Stimulated activated CD4-positive, alpha-beta T cell treated with anti-CD3 and anti-CD28 coated beads, Interleukin-1b, Interleukin-23, amount 100 ng/mL, for 1 hour (primary cell): ENCODE measurements at places on chromosomes 5 and 9.

- no peak for DNase-seq
These were observed 216.2 kb upstream of the IER5L start for GRCh38 chr9:129394061-129394885.

DNA sequence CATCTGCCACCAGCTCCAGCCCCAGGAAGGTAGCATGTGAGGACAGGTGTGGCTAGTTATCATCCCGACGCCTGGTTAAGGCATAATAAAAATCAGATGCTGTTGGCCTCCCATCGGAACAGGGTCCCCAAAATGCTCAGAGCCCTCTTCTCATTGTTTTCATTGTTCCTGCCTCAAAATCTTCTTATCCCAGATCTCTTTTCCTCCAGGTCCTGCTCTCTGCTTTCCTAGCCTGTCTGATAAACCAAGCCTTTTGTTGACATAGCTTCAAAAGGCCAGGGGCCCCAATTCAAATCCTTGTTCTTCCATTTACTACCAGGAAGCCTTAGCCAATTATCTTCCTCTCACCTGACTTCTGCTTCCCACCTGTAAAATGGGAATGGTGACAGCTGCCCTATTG is 130.1 kb upstream of the ADRA1B start:
- no peak for DNase-seq

DNA sequence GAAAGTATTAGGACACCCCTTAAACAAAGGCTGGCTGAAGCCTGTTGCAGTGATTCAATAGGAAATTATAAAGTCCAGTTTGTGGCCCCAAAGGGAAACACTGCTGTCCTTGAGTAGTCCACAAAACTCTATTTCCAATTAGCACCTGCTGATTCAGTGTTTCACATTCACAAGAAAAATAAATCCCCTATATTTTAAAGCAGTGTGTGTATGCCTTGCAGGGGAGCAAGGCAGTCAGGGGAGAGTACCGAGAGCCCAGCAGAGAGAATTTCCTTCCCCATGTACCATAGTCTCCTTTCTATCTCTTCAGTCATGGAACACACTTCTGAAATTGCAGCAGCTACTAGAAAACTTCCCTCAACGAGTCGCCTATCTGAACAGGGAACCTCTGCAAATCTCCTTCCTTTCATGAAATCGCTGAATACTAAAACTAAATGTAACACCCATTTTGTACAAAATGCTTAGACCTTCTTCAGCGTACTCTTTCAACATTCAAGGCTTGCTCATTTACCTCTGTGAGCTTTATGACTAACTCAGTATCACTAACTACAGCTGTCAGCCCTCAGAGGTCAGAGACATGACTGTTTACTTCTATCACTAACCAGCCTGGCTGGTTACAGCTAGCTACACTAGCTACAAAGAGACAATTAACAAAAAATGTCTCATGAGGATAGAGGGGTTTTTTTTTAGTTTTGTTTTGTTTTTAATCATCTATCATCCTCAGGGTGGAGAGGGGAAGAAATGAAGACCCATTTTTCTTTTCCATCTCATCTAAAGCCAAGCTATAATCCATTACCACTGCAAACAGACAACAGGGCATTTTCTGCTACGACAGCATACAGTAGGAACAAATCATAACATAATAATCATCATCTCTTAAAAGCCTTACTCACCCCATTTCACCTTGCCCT is 188.7 kb downstream of the EBF1 start:
- no peak for DNase-seq

DNA sequence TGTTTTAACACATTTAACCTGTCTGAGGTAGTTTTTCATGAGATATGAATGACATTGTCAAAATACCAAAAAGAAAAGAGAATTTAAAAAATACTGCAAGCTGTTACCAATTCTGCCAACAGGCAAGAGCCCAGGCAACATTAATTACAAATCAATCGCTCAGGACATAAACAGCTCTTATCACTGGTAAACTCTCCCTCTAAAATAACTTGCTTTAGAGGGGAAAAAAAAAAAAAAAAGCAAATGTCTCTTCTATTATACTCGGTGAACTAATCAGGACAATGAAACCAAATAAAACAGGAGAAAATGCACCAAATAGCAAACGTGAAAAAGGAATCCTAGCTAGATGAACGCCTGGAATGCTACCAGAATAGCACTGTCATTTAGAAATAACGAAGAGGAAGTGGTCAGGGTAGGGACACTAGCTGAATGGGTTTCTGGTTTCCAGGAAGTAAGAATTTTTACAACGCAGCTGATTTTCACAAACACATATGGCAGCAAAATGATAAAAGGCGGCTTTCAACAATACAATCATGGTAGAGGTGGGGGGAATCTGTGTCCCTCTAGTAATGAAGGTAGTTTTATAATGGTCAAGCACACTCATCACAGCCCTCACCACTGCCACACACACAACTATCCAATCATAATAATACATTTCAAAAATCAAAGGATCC is 94.9 kb downstream of the DENND1A start:
- no peak for DNase-seq

DNA sequence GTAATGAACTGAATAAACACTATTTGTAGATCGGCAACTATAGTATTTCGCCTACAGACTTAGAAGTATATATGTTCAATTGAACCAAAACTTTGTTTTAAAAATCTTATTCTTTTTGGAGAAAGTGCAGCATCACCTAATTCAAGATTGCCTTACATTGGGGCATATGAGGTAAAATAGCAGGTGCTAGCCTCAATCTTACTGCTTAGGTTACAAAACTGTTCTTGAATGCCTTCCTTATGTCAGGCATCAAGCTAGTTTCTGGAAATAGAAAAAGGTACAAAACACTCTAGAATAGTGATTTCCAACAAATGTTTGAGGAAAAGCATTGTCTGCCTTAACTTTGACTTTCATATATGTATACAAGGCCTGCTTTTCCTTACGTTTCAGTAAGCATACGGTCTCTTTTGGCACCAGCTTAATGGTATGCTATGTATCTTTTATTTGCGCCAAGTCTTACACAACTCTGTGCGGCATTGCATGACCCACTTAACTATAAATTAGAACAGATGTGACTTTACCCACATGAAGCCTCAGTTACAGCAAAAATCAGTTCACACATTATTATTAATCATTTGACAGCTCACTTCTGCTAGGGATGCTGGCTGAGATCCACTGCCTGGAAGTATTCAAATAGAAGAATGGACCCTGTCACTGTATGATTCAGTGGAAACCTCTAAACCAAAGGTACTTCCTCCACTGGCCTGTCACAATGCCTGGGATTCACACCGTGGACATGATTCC is 174.1 kb downstream of the PRELID2 start:
- no peak for DNase-seq

DNA sequence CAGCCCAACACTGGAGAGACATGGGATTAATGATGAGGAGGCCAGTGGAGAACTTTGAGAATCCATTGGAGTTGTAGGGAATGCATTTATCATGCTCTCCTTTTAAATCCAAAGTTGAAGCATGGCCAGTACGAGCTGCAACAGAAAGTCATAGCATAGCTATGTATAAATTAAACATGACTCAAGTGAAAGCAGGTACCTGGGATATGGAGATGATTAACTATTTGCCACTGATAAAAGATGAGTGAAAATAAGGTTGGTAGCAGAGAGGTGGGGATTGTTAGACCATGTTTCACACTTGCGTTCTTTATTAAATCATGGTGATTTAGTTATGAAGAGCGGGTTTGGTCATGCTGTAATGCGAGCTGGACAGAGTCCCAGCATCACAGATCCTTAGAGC is 189.6 kb downstream of the ARHGEF28 start:
- DNase-seq = no peak

GRCh38 chr5:128414469-128414868 is 123.6 kb downstream of the FBN2 start:
- DNase-seq = no peak

- no peak for DNase-seq
These were observed 4.4 kb downstream of the CRB2 start for GRCh38 chr9:123360161-123361085.

DNA sequence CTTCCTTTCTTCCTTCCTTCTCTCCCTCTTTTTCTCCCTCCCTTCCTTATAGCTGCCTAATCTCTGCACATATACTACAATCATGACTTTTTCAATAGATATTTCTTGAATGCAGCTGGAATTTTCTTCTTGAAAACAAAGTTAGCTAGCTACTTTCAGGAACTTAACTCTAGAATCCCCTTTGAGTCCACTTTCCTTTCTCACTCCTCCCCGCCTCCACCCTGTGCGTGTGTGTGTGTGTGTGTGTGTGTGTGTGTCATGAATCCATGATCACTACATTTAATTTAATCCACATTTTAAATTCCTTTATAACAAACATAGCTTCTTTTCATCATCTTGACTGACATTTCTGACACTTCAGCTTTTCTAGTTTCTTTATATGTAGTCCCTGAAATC is 167.5 kb upstream of the KLF9 start:
- no peak for DNase-seq

- no peak for DNase-seq
These were observed 282.9 kb downstream of the NFIB start for GRCh38 chr9:14031060-14031414.

DNA sequence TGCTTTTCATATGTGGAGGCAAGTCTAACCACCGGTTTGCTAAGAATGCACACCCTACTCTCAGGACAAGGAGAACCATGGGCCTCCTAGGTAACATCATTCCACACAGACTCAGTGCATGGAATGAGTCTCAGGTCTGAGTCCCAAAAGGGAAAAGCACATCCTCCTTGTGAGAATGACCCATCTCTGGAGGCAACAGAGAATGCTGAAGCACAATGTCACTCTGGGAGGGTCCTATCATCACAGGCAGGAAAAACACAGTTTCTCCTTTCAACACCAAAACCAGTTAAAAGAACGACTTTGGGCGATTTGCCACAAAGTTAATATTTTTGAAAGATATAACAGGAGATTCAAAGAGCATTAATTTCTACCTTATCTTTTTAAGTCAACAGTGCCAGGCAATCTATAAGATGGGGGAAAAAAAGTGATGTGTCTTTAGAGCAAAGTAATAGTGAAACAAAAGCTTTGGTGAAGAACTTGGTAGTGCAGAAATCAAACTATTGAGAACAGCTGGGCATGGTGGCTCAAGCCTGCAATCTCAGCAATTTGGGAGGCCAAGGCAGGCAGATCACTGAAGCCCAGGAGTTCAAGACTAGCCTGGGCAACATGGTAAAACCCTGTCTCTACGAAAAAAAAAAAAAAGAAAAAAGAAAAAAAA is 97.3 kb downstream of the OXCT1 start:
- DNase-seq = no peak

GRCh38 chr9:128696923-128697707 is 5.2 kb upstream of the PKN3 start:
- no peak for DNase-seq

GRCh38 chr5:125011014-125011413 is 264.6 kb upstream of the ZNF608 start:
- no peak for DNase-seq

DNA sequence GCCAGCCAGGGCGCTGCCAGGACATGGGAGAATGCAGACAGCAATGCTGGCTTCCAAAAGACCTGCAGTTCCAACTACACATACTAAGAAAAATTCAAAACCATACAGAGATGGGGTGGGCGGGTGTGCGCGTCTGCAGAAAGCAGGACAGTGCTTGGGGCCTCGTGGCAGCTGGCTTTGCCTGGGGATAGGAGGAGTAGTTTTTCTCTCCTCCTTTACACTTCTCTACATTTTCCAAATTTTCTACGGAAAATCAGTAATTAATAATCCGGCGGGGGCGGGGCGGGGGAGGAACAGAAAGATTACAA is 43.6 kb upstream of the SARDH start:
- no peak for DNase-seq

DNA sequence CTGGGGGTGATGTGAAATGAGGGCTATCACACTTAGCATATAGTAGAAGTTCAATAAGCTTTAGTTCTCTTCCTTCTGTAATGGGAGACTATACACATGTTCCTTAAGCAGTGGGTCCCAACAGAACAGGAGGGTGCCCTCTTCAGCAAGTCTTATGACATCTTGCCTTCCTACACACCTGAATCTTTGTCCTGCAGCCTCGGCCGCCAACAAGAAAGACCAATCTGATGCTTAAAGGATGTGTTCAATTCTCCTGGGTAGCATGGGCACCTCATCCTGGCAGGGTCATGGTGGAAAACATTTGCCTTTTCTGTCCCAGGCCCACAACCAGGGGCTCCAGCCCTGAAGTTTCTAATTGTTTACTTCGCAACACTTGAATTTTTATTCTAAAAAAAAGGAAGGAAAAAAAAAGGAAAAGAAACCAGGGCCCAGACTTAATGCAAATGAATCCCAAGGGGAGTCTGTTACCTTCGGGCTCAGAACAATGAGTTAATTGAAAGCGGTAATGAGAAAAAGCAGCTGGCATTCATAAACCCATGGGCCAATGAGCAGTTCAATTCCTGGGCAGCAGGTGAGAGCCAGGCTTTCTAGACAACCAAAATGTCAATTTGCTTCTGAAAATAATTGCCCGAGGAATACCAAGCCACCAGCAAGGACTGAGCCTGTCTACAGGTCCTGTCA is 26.2 kb upstream of the SMAD5 start:
- DNase-seq = no peak

GRCh38 chr5:30968971-30969370 is 224.5 kb upstream of the CDH6 start:
- no peak for DNase-seq

DNA sequence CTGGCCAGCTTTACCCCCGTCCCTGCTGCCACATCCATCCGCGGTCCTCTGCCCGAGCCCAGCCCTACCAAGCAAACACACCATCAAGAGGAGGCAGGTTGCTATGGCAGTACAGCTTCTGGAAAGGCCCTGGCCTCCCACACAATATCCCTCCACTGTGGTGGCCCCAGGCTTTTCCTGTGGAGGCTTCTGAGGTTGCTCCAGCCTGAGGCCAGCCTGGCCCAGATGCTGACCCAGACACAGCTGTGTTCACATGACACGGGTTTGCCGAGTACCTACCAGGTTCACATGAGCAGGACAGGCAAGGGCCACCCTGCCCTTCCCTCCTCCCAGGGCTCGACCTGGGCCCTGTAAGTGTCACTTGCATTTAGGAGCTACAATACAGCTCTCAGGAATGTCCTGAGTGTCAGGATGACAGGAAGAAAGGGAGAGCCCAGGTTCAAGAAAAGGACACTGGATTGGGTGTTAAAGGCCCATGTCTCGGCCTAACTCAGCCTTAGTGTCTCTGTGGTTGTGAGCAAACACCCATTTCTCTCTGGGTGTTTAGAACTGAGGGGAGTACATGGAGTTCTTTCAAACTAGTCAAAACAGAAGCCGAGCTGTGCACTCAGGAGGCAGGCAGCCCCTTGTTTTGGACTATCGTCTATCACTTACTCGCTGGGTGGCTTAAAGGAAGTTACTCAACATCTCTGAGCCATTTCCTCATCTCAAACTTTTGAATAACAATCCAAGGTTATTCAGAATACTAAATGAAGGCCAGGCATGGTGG is 40.2 kb downstream of the NAIF1 start:
- no peak for DNase-seq

DNA sequence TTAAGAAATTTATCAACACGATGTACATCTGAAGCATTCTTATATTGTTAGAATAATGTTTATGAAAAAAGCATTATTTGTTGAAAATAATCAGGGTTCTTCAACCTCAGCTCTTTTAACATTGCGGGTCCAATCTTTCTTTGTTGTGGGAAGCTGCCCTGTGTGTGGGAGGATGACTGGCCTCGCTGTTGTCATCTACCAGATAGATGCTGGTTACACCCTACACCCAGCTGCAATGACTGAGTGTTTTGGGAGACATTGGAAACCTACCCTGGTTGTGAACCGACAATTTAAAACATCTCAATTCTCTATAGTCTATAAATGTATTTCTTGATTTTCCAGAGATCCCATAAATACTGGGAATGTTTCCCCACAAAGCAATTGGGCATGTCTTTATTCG is 794.2 kb upstream of the CDH10 start:
- DNase-seq = no peak
